ENCODE measurements at places on chromosomes 11 and 22. TPM values are rescaled to one million over a fixed set of nuclear protein-coding genes. Genes with fewer than 3 reads are reported as not detected.

Gene TRIM6
- polyA plus RNA-seq = 5.2 TPM

Gene OR4D11
- polyA plus RNA-seq = not detected

Gene SCGB1A1
- polyA plus RNA-seq = 4.8 TPM

Gene MRGPRX3
- 0.33 TPM for polyA plus RNA-seq

Gene INS
- 1.4 TPM for polyA plus RNA-seq

Gene ZBTB16
- 9.6 TPM for polyA plus RNA-seq

Gene C11orf86
- polyA plus RNA-seq = not detected

Gene SYT12
- polyA plus RNA-seq = 0.53 TPM

Gene HIC2
- polyA plus RNA-seq = 2.2 TPM

Gene CELSR1
- 34.8 TPM for polyA plus RNA-seq

Gene BDNF
- 0.80 TPM for polyA plus RNA-seq

Gene LIPT2
- polyA plus RNA-seq = 1.5 TPM

Gene TRAF6
- 1.9 TPM for polyA plus RNA-seq

Gene OR10A2
- polyA plus RNA-seq = not detected

Gene FADS3
- 9.8 TPM for polyA plus RNA-seq

Gene DNAJB13
- not detected for polyA plus RNA-seq

Gene CARD10
- polyA plus RNA-seq = 13.0 TPM

Gene WNT11
- 0.25 TPM for polyA plus RNA-seq

Gene GPHA2
- not detected for polyA plus RNA-seq

Gene KLHL35
- polyA plus RNA-seq = 0.24 TPM

Gene IL17REL
- polyA plus RNA-seq = not detected

Gene TESMIN
- polyA plus RNA-seq = 3.7 TPM

Gene HEPHL1
- polyA plus RNA-seq = 1.5 TPM
